Activated T-helper 17 cell treated with anti-CD3 and anti-CD28 coated beads, Interleukin-2, amount 50 U/mL, for 72 hours (primary cell): ENCODE measurements at places on chromosomes 16 and 17. TPM values are rescaled to one million over a fixed set of nuclear protein-coding genes. Genes with fewer than 3 reads are reported as not detected.

The TNP2 gene
- total RNA-seq = not detected

The CCL5 gene
- total RNA-seq = 17.2 TPM

The PYDC1 gene
- not detected for total RNA-seq

The TP53TG3D gene
- not detected for total RNA-seq

The RSPRY1 gene
- total RNA-seq = 34.1 TPM

The CHRNE gene
- 0.35 TPM for total RNA-seq

The SARM1 gene
- 33.7 TPM for total RNA-seq

The CDH3 gene
- total RNA-seq = 0.87 TPM

The EVI2B gene
- 18.5 TPM for total RNA-seq

The CTRB2 gene
- total RNA-seq = not detected

GRCh38 chr17:42687707-42688320 lies 5.5 kb downstream of the CNTNAP1 start:
- ATAC-seq = no peak

DNA sequence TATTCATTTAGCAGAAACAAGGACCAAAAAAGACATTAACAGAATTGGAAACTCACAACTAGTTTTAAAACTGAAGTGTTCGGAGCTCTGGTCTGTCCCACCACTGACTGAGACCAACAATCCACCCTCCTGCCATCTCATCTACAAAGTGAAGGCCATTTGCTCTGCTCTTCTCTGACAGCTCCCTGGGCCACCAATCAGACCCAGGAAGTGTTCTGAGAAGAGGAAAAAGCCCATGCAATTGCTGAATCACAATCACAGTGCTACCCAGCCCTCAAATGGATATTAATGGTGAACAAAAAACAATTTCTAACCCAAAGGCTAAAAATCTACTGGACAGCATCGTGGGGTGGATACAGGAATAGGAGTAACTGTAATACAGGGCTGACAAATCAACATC lies 2.1 kb downstream of the RPL23 start:
- ATAC-seq = no peak

GRCh38 chr17:61279476-61280145 lies 120.0 kb upstream of the TBX2 start:
- peak; percentile 49 for ATAC-seq

DNA sequence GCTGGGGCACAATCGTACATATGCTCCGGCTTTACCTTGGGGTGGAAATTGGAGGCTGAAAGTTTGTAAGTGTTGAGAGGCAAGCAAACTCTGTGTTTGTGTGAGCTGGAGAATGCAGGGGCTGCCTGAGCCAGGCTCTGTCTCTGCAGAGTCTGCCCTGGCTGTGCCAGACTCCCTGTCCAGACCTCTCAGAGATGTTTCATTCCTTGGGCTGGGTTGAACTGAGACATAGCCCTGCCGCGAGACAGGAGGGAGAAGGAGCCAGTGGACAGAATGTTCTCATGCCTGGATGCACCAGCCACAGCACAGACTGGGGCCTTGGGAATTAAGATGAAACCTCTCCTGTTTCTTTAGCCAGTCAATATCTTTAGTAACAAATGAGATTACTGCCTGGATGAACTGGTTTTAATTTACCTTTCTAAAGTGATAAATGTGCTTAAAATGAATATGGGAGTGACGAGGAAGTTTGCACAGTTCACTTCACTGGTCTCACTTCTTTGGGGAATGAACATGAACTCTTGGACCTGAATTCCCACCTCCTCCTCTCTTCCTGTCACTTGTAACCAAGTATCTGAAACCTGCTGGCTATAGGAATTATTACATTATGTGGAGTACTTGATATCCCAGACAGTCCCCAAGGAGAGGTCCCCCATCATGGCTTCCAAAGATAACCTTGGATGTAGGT lies 40.1 kb downstream of the YPEL2 start:
- no peak for ATAC-seq

- no peak for ATAC-seq
Observed at GRCh38 chr17:63364944-63365343, 81.2 kb downstream of the CYB561 start.

- no peak for ATAC-seq
Observed at GRCh38 chr16:89325861-89326471, 108.5 kb downstream of the ZNF778 start.

DNA sequence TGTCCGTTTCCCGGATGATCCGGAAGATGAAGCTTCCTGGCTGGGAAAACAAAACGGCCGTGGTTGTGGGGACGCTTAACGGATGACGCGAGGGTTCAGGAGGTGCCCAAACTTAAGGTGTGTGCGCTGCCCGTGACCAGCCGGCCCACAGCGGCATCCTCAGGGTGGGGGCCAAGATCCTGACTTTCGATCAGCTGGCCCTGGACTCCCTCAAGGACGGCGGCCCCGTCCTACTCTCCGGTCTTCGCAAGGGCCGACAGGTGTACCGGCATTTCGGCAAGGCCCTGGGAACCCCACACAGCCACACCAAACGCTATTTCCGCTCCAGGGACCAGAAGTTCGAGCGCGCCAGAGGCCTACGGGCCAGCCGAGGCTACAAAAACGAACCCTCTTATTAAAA lies 1.1 kb upstream of the C16orf90 start:
- ATAC-seq = no peak

DNA sequence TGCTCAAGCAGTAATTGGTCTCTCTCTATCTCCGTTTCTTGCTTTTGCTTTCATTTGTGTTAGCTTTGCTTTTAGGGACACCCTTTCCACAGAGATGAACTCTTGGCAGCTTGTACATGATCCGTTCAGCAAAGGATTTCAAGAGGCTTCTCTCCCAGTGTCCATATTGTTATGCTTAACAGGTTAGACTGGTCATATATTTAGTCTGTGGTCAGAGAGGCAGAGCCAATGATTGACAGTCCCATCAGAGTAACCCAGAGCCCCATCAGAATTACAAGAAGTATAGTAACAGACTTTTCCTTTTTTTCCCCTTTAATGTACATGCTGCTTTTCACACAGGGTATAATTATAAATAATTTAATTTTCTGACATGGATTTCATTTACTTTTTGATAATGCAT lies 34.4 kb downstream of the GDPD1 start:
- no peak for ATAC-seq

- no peak for ATAC-seq
Observed at GRCh38 chr16:70157477-70158260, 15.9 kb upstream of the CLEC18C start.

- ATAC-seq = no peak
Observed at GRCh38 chr17:42290577-42290976, 2.3 kb downstream of the STAT5A start.

DNA sequence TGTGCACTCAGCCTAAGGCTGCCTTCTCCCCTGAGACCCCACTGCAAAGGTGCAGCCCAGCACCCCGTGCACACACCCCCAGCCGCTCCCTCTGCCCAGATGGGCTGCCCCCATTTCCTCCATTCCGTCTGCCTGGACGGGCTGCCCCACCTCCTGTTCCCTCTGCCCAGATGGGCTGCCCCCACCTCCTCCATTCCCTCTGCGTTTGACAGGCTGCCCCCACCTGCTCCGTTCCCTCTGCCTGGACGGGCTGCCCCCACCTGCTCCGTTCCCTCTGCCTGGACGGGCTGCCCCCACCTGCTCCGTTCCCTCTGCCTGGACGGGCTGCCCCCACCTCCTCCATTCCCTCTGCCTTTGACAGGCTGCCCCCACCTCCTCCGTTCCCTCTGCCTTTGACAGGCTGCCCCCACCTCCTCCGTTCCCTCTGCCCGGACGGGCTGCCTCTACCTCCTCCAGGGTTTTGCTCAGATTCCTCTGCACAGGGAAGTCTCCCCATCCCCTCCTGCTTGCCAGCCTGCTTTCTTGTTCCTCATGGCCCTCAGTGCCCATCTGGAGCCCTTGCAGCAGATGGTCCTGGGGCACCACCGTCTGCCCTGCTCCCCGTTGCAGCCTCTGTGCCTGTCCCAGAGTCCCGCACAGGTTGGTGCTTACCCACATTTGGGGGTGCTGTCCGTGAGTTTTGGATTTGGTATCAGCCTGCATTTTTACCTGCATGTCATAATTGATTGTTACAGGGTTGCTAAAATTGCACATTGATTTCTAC lies 23.4 kb upstream of the IL17C start:
- no peak for ATAC-seq

DNA sequence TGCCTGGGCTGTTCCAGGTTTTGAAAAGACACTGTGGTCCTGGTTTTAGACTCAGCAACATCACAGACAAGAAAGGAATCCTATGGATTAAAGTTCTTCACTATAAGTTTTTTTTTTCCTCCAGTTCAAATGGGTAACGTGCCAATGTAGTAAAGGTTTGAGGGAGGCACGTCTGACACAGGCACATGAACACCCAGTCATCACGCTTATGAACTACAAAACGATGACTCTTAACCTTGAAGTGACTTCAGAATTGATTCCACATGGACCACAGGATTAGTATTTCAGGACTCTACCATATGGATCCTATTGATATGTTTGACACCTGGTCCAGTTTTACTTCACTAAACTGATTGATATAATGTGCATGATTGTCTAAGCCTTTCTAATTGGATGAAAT lies 2.3 kb downstream of the PRMT7 start:
- ATAC-seq = no peak

DNA sequence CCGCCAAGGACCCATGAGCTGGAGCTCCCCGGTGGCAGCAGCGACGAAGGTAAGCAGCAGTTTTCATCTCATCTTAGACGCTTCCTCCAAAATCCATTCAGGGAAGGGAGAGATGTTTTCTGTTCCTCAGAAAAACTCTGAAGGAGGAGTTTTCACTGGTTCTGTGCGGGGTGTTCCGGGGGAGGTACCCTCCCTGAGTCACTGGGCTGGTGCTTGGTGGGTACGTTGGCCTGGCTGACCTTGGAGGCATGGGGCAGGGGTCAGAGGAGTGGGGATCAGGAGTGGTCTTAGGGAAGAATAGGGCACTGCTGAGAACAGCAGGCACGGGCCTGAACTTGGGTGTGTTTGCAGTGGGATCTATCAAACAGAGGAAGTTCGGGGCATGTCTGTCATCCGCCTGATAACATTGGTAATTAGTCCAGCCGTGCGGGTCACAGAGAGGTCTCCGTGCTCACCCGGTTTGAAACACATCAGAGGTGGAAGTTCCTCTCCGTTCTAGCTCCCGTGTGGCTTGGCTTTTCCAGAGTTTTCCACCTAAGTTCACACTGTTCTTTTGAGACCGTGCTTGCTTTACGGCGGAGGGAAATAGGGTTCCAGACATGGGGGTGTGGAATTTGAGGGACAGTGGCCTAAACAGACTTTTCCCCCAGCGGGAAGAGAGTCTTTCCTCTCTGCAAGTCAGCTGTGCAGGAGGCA lies 59.6 kb upstream of the CIBAR2 start:
- no peak for ATAC-seq

GRCh38 chr17:80790021-80790765 lies 201.4 kb upstream of the CHMP6 start:
- peak; percentile 19 for ATAC-seq

GRCh38 chr16:30619638-30620037 lies 9.4 kb upstream of the ZNF689 start:
- ATAC-seq = no peak
